ENCODE measurements at places on chromosomes 12 and 14.

DNA sequence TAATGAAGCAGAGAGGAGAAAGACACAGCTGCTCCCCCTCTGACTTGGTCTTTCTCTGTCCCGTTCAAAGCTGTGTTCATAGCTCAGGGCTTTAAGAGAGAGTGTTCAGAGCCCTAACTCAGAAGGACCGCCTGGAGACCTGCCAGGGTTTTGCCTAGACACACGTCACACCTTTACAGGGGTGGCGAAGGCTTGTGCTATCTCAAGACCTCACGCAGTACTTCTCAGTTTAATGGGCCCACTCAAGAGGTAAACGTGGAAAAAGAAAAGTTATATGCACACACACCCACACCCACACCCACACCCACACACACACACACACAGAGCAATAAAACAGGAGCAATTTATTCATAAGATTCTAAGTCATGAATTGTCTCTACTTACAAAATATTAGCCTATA, 374.3 kb downstream of the C12orf75 start:
- no peak for DNase-seq

DNA sequence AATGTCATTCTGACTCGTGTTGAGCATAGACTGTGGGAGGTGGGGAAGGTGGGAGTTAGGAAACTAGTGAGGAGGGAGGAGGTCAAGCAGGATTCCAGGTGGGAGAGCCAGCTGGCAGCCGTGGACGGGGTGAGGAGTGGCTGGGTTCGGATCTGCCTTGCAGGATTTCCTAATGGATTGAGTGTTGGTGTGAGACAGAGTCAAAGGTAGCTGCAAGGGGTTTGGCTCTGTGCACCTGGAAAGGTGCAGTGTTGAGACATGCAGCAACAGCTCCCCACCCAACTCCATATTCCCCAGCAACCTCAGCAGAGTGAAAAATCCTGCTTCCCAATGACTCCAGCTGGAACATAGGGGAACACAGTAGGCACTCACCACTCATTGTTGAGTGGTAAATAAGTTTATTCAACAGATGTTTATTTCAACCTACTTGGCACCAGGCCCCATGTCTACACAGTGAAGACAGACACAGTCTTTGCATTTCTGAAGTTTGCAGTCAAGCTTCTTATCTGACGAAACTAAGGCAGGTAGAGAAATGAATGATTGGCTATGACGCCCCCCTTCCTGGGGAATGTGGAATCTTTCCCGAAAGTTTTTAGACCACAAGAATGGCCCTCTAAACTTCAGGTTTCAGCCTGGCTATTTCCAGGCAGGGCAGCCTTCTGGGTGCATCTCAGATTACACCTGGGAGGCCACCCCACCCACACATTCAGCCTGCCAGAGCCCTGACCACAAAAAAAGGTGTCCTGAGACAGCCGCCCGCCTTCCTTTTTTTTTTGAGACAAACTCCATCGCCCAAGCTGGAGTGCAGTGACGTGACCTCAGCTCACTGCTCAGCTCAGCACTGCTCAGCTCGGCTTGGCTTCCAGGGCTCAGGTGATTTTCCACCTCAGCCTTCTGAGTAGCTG, 37.9 kb upstream of the PLEKHG6 start:
- no peak for DNase-seq

- DNase-seq: no peak
Observed at GRCh38 chr12:120826335-120826734, 77.8 kb downstream of the SPPL3 start.

- DNase-seq: no peak
Observed at GRCh38 chr12:45336762-45337596, 121.1 kb downstream of the ANO6 start.

DNA sequence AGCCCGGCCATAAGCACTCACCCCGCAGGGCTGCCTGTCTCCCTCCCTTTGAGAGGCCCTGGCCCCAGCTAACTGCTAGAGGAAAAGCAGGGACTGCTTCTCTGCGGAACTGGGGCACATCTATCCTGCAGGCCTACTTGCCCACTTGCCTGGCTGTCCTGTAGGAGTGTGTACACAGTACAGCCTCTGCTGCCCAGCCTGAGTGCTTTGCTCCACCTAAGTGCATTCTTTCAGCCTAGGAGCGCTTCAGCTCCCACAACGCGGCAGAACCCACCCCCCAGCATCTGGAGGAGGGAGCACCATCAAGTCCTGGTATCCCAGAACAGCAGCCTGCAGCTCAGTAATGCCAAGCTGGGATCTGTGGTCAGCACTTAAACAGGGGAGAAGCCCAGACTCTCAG, 79.9 kb upstream of the CD163 start:
- no peak for DNase-seq

DNA sequence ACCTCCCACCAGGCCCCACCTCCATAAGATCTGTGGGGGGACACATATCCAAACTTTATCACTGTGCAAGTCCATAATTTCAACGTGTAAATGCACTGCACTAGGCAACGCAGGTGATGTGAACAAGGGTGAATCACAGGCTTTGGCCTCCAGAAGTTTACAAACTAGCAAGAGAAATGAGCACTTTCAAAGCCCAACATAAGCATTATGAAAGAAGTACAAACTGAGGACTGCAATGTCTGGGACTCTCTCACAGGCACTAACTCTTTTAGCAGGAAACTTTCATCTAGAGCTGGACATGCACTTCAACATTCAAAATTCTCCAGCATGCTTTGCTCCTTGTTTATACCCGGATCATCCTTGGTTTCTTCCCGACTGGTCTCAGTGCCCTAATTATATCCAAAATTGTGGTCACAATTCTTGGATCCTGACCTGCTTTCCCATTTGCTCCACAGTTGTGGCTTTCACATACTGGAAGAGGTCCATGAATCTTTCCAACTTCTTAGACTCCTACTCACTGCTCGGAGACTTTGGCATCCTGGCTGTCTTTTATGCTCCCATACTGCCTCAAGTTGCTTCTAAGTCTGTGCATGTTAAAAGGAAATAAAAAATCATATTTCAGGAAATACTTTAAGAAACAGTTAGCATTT, 44.9 kb upstream of the STRAP start:
- no peak for DNase-seq

GRCh38 chr14:23113431-23114119, 5.5 kb downstream of the CEBPE start:
- DNase-seq: no peak

GRCh38 chr14:29805415-29806123, 122.1 kb downstream of the PRKD1 start:
- no peak for DNase-seq

DNA sequence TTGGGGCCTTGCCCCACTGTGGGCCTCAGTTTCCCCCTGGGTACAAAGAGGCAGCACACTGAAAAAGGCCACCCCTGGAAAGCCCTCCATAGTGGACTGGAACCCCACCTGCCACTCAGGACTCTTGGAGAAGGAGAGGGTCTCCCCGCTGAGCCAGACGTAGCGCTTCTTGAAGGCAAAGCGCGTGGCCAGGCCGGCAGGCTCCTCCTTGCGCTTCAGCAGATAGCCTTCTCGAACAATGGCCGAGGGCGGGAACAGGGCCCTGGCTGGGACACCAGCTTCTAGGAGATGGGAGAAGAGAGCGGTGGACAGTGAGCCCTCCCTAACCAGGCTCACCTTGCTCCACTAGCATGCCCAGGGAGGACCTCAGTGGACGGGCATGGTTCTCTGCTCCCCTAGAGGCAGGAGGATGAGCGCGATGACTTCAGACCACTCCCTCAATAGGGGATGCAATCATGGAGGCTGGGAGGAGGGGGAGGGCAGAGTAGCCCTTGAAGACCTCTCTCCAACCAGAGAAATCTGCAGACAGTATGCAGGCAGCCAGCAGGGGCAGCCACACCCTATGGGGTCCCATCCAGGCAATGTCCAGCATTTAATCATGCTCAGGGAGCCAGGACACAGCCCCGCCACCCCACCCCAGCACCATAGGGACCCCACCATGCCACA, 29.8 kb downstream of the RASAL1 start:
- DNase-seq: no peak

DNA sequence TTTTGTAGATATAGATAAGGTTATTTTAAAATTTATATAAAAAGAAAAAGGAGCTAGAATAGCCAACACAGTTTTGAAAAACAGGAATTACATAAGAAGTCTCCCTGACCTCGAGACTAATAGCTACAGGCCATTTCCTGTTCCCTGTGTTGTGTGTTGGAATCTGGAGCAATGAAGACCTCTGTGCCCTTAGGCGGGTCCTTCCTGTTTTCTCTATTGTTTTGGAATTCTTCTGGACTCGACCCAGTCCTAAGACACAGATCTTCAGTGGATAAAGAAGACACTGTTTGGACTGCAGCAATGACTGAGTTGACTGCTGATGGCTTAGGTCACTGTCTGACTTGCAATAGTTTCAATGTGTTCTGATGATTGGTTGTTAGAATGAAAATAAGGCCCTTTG, 26.2 kb downstream of the SNRPF start:
- no peak for DNase-seq

DNA sequence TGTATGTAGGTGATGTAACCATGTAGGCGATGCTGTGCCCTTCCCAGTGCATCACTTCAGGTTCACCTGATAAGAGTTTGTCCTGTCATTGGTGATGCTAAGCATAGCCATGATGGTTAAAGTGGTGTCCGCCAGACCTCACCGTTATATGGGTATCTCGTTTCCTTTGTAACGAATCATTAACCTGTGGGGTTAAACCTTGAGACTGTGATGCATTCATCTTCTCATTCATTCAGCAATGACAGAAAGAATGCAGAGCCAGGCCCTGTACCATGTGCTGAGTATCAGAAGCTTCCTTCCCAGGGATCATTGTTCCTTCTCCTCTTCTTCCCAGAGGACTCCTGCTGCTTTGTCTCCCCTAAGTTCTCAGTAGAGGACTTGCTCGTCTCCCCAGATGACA, 84.9 kb downstream of the CCDC60 start:
- no peak for DNase-seq

- DNase-seq: no peak
Observed at GRCh38 chr14:62138593-62138992, 376.4 kb downstream of the SNAPC1 start.

- DNase-seq: no peak
Observed at GRCh38 chr14:101361044-101361443, 200.3 kb upstream of the DIO3 start.

DNA sequence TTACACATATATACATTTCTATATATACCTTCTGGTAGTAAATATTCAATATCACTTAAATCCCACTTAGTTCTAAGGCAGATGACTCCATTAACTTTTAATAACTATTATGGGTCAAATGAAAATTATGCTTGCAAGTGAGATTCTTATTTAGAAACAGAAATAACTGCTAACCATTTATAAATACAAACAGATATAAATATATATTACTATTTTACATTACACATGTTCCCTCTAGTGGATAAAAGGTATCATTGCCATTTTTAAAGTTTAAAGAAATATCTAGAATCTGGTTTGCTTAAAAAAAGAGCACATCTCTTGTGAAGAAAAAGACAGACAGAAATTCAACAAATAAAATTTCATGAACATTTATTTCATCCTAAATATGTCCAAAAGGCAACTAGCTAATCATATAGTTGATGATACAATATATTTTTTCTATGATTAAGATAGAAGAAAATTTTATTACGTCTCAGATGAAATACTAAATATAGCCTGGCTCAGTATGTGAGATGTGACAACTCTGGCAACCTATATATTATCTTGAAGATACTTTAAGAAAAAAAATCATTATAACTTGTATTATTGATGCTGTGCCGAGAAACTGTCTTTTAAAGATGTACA, 11.7 kb upstream of the RAD51AP1 start:
- no peak for DNase-seq

- DNase-seq: peak; percentile 63
Observed at GRCh38 chr14:68911594-68912227, 67.4 kb downstream of the ACTN1 start.

DNA sequence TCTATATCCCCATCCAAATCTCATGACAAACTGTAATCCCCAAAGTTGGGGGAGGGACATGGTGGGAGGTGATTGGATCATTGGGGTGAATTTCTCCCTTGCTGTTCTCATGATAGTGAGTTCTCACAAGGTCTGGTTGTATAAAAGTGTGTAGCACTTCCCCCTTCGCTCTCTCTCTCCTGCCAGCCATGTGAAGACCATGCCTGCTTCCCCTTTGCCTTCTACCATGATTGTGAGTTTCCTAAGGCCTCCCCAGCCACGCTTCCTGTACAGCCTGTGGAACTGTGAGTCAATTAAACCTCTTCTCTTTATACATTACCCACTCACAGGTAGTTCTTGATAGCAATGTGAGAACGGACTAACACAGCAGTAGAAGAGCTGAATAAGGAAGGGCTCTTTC, 62.6 kb upstream of the VASH1 start:
- no peak for DNase-seq

GRCh38 chr12:1872448-1872847, 46.0 kb downstream of the CACNA2D4 start:
- DNase-seq: no peak

DNA sequence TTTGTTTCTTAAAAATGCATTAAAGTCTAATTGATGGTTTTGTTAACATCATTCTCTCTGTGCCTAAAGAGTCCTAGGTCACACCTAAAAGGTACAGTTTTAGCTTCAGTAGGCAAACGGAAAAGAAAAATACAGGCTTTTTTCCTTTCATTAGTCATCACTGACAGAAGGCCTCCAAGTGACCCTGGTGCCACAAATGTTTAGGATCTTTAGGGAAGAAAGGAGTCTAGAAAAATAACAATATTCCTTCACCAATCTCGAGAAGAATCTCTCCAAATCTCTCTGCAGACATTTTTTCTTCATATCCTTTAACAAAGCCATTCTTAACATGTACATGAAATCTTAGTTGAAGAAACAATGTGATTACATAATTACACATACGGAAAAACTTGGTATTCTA, 2.0 kb downstream of the DENND5B start:
- no peak for DNase-seq

GRCh38 chr12:100927826-100928225, 133.2 kb downstream of the ANO4 start:
- DNase-seq: no peak

GRCh38 chr12:41893491-41893890, 251.2 kb downstream of the GXYLT1 start:
- no peak for DNase-seq

GRCh38 chr14:90759370-90760077, 56.7 kb downstream of the TTC7B start:
- DNase-seq: no peak

- no peak for DNase-seq
Observed at GRCh38 chr12:121287267-121287954, 9.1 kb downstream of the CAMKK2 start.

GRCh38 chr12:80692114-80692513, 15.3 kb upstream of the MYF6 start:
- no peak for DNase-seq

- no peak for DNase-seq
Observed at GRCh38 chr14:53990978-53991377, 34.4 kb upstream of the BMP4 start.

Data from right renal pelvis (tissue), 4 donors.